ENCODE measurements at places on chromosomes 5 and 9.

- no peak for DNase-seq
Observed at GRCh38 chr5:107990881-107991810, 320.4 kb upstream of the EFNA5 start.

- no peak for DNase-seq
Observed at GRCh38 chr9:127896395-127897192, 2.8 kb downstream of the ST6GALNAC6 start.

GRCh38 chr5:15106530-15107283 is 235.1 kb upstream of the ANKH start:
- DNase-seq: no peak

DNA sequence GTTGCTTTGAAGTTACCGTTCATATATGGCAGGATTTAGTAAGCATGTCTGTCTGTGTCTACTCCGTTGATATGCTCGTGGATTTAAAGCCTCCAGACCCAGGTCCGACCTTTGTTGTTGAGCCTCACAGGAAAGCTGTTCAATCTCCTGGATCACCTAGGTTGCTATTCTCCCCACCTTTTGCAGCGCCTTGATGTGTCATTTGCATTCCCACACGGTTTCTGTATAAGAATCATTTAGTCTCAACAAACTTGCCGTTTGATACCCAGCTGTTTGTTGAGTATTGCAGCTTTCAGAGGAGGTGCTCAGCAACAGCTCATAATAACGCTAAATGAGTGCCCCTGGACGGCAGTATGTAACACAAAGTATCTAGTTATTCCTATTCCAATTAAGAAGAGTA is 1.2 kb upstream of the ADGRV1 start:
- DNase-seq: no peak

- DNase-seq: no peak
Observed at GRCh38 chr5:135446615-135447014, 533 bp downstream of the DCANP1 start.
